ENCODE measurements at places on chromosomes 3 and 15.

DNA sequence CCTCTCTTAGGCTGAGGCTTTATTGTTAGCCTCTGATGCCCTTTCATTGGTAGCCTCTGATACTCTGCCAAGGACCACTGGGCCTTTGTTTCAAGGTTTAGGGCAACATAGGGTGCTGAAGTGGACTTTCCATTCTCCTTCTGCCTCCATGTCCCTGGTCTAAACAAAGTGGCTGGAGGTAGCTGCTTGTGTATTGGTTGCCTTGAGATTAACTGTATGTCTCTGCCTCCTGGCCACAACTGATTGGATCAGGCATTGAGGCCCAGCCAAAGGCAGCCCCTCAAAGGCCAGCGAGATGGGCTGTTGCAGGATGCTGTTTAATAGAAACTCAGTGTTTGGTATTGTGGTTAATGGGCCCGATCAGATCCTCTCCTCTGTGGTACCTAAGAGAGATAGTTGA lies 77.9 kb upstream of the PRR23C start:
- no peak for DNase-seq

DNA sequence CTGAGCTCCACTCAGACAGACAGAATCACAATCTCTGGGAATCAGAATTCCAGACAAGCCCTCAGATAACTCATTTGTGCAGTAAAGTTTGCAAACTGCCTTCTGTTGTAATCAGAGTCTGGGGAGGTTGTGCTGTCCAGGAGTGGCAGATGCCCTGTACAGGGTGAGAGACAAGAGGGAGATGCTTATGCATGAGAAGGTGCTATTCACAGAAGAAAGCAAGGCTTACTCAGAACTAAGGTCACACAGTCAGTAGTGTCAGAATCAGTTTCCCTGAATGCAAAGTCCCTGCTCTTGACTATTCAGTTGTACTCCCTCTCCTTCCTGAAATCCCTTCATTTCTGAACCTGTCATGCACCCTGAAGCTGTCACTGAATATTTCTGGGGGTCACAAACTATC lies 43.7 kb downstream of the SRPRB start:
- DNase-seq: no peak

- DNase-seq: peak; percentile 42
These were observed 80.7 kb upstream of the SPATA12 start for GRCh38 chr3:56979791-56980190.

DNA sequence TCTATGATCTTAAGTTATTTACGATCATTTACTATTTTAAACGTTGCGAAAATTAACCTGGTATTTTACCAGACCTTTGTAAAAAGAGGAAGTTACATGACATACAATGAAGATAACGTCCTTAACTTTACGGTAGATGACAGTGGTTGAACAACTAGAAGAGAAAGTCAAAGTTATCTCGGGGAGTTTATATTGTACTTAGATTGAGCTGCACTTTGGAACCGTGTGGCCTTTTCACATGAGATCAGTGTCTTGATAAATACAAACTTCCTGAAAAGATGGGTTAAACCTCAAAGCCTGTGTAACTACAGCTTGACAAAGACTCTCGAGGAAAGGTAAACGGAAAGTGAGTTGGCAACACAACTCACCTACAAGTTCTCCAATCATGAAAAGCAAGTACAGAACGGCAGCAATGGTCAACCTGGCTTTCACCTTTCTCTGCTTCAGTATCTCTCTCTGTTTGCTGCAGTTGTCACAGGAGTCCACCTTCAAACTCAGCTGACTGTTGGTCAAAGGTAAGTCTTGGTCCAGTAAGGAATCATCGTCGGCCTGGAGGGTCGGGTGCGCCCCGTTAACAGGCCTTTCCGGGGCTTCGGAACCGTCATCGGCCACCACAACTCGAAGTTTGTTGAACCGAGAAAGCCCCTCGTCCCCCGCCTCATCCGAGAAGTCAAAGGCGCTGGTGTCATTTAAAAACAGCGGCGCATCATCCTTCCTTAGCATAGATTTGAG lies 793 bp downstream of the SLC30A4 start:
- no peak for DNase-seq

- DNase-seq: no peak
These were observed 6.3 kb downstream of the STARD5 start for GRCh38 chr15:81317642-81318017.

Measured in inflammatory macrophage treated with lipopolysaccharide for 1 hour (primary cell).